Naive thymus-derived CD8-positive, alpha-beta T cell (primary cell): ENCODE measurements at places on chromosomes 11 and 22. TPM values are rescaled to one million over a fixed set of nuclear protein-coding genes. Genes with fewer than 3 reads are reported as not detected.

The MIAT gene
- 357 TPM for total RNA-seq

The BAIAP2L2 gene
- 2.2 TPM for total RNA-seq

The MUC6 gene
- not detected for total RNA-seq

The MS4A3 gene
- not detected for total RNA-seq

The LMNTD2 gene
- 6.5 TPM for total RNA-seq

The SHISA8 gene
- total RNA-seq = not detected
